T-helper 2 cell (primary cell): ENCODE measurements at places on chromosomes 2 and 18.
A peak's percentile ranks its signal among the peaks of the same experiment; 100 is the strongest.

- DNase-seq = no peak
These were observed 264.0 kb downstream of the MREG start for GRCh38 chr2:215749092-215749957.

DNA sequence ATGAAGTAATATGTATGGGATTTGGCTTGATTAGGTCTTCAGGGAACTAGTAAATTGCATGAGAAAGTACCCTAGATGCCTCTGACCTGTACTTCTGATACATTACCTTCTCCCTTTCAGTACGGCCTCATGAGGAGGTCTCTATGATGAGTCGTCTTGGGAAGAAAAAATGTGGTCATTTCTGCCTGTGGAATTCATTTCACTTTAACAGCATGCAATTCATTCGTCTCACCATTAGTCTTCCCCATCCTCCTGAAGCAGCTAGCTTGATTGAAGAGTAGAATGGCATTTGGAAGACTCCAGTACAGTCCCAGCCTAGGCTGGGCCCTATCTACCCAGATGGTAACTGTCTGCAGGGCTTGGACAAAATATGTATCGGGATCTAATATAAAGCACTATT is 52.2 kb downstream of the TMX3 start:
- DNase-seq = no peak

DNA sequence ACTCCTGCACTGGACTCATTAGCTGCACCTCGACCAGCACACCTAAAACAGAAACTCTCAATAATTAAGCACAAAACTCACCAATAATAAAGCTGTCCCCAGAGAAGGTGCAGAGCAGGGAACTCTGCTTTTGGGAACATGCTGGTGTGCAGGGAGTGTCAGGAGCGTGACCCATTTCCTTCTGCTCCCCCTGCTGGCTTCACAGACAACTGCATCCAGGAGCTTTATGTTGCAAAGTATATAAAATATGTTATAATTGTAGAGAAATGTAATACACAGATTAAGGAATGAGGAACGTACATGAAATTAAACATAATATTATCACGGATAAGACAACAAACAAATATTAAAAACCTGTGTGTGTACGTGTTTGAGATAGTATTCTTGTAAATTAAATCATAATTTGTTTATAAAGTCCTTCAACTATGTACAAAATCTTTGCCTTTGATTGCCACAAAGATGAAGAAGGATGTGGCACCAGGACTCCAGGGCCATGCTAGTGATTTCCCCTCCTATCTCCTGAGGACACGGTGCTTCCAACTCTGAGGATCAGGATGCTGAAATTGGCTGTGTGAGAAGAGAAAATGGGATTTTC is 68.6 kb upstream of the MAL start:
- DNase-seq = no peak

DNA sequence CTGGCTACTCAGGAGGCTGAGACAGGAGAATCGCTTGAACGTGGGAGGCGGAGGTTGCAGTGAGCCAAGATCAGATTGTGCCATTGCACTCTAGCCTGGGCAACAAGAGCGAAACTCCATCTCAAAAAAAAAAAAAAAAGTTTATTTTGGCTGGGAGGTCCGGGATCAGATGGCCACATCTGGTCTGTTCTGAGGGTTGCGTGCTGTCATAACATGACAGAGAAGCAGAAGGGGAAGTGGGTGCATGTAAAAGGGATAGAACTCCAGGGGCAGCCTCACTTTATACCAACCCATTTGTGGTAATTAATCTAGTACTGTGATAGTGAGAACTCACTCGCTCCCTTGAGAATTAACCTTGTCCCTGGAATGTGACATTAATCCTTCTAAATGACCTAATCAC is 101.2 kb downstream of the PTPN4 start:
- DNase-seq = no peak

DNA sequence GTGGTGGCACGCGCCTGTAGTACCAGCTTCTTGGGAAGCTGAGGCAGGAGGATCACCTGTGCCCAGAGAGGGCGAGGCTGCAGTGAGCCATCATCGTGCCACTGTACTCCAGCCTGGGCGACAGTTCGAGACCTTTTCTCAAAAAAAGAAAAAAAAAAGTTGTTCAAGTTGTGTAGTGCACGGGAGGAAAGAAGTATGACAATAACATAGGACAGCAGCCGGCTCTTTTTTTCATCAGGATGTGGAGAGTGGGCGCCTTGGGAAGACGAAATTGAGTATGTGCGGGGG is 36.5 kb downstream of the PCBP1 start:
- no peak for DNase-seq

GRCh38 chr2:191265311-191266170 is 20.3 kb downstream of the MYO1B start:
- DNase-seq = no peak

- DNase-seq = no peak
These were observed 177.9 kb downstream of the CYRIA start for GRCh38 chr2:16487686-16488085.

GRCh38 chr2:151634736-151635467 is 99.4 kb downstream of the NEB start:
- DNase-seq = no peak

- DNase-seq = no peak
These were observed 439.4 kb upstream of the CDH19 start for GRCh38 chr18:67043276-67043675.

- no peak for DNase-seq
These were observed 35.4 kb downstream of the STAT4 start for GRCh38 chr2:191115391-191115790.

DNA sequence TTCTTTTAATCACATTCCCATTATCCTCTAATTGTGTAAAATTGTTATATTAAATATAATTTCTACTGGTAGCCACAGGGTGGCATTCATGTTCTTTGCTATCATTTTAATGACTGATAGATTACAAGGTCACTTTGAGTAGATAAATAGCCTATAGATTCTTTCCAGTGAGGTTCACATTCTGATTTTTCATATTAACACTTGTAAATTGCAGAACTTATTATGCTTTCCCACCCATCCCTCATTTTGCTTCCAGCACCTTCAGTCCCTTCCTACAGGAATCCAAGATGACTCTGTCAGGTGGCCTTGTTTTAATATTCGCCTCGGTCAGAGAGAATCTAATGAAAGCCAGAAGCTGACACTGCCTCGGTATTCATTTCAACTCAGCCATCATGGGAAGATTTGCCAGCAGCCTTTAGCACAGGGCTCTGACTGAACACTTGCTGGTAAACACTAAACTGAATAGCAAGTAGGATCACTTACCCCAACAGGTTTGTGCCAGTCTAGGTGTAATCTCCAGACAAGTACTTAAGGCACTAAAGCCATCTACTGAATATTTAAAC is 101.2 kb upstream of the FSHR start:
- DNase-seq = no peak

DNA sequence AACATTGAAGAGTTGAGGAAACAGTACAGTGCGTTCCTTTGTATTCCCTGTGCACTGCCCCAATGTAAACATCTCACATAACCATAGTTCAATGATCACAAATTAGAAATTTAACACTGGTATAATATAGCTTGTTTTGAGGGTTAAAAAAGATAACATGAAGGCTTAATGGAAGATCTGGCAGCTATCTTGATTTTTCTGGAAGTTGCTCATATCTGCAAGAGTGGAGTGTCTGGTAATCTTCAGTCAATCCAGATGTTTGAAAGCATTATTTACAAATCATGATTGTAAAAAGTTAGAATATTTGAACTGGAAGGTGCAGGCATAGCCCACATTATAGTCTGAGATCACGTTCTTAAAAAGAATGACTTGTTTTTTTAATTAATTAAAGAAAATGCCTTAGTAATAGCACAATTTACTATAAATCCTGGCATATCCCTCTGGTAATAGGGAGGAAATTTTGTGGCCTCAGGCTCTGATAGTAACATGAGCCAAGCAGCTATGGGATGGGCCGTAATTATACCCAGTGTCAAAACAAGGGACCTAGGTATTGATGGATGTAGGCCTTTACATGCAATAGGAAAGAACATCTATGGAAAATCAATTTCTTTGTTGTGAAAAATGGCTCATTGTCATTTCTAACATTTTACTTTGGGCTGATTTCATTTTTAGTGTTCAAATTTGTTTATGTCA is 418.0 kb downstream of the THSD7B start:
- no peak for DNase-seq

GRCh38 chr2:204124140-204124750 is 187.7 kb downstream of the ICOS start:
- DNase-seq = no peak

DNA sequence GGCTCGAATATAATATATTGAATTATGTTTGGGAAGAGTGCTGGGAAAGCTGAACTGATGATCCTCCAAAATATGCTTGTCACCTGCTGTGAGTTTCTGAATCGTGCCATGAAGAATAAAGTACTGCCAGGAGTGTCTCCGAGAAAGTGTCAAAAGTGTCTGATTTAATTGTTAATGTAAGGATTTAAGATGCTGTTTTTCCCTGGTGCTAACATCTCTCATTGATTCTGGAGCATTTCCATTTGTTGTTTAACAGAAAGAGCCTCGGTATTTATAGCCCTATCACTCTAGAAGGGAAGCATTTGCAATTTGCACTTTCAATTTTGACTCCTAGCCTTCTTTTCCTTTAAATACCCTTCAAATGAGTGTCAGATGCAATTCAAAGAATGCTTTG is 342.2 kb downstream of the RND3 start:
- DNase-seq = no peak

DNA sequence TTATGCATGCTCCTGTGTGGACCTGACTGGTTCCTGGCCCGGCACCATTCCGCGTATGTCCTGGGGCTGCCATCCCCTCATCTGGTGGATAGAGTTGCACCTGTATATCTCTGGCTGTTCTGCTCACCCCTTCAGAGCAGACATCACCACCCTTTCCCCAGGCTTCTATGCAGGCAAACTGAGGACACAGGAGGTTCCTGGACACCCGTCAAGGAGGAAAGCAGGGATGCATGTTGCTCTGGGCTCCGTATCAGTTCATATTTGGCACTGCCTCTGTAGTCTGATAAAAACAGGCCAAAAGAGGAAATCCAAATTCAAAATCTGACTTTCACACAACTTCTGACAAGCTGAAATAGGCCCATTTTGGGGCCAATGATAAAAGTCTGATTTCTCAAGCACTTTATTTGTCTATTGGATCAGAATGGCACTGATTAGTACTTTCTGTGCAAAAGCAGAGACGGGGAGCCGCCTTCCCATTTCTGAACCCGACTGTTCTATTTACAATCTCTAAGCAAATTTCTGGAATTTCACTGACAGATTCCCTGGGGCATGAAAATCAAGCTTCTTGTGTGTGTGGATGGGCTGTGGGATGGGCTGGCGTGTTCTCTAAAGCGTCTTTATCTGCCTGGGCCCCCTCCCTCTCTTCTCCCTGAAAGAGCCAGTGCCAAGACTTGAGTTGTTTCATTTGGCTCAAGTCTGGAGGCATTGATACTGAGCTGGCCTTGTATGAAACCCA is 96.9 kb downstream of the SETBP1 start:
- no peak for DNase-seq

DNA sequence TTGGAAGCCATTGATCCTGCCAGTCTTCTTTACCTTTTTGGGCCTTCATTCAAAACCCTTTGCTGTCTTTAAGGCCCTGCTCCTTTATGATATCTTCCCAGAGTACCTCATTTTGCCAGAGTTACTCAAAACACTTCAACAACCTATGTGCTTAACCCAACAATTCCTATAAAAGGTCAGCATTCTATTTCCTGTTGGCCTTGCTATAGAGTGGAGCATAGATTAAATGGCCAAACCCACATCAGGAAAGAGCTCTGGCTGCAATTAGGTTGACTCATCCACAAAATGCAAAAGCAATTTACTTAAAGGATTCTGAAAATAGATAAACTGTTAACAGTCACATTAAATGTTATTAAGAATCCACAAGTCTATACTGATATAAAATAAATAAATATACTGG is 21.2 kb downstream of the MRPL33 start:
- DNase-seq = no peak

DNA sequence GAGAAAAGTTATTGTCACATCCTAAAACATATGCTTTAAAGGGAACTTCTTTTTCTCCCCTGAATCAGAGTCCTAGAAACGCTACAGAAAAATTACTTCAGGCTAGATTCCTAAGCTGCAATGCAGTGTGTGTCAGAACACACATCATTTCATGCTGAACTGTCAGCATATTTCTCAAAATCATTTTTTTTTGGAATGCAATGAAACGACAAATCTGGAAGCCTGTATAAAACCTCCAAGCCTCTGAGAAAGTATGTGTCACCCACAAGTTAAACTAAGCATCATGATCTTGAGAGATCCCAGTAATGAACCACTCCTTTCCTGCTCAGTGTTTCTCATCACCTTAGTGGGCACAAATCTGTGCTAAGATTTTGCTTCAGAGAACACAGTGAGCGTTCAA is 276.2 kb downstream of the ZNF521 start:
- DNase-seq = no peak

- no peak for DNase-seq
These were observed 86.9 kb upstream of the COPS8 start for GRCh38 chr2:236998758-236999157.

DNA sequence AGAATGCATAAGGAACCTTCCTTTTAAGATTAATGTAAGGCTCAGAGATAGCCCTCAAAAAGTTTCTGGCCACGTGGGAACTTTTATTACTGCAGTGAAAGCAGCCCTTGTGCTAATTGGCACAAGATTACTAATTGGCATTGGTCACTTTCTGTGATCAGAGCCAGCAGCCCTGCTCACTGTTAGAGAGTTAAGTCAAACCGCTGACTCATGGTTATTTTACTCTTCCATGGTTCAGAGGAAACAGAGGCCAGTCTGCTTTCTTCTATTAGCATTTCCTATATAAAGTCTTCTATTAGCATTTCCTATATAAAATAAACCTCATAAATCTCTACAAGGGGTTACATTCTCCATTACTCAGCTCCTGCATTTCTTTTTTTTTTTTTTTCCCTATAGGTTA is 1.5 kb upstream of the SLC35G4 start:
- DNase-seq = no peak

DNA sequence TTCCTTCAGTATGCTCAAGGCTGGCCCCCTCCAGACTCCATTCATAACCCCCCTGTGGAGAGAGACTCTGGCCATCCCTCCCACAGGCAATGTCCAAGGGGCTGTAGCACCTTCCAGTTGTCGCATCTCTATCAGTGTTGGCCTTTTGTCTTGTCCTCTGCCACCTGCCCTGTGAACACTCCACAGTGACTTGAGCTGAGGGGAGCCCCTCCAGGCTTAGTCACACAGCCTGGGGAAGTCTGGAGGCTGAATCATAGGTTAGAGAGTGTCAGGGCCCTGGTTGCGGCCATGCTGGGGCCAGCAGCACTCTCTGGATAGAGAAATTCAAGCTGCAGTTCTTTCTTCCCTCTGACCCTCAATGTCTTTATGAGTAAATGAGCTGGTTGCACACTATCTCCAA is 64.7 kb downstream of the GYPC start:
- no peak for DNase-seq

GRCh38 chr2:7379799-7380198 is 462.6 kb downstream of the RNF144A start:
- no peak for DNase-seq

GRCh38 chr18:48371854-48372602 is 37.2 kb downstream of the ZBTB7C start:
- no peak for DNase-seq

- peak; percentile 32 for DNase-seq
These were observed 12.3 kb upstream of the SMAD7 start for GRCh38 chr18:48962994-48963561.

- no peak for DNase-seq
These were observed 86.6 kb downstream of the ANTXR1 start for GRCh38 chr2:69099541-69099940.
